ENCODE measurements at places on chromosomes 6 and 20.

- DNase-seq: no peak
Observed at GRCh38 chr6:56499095-56499494, 143.6 kb downstream of the DST start.

DNA sequence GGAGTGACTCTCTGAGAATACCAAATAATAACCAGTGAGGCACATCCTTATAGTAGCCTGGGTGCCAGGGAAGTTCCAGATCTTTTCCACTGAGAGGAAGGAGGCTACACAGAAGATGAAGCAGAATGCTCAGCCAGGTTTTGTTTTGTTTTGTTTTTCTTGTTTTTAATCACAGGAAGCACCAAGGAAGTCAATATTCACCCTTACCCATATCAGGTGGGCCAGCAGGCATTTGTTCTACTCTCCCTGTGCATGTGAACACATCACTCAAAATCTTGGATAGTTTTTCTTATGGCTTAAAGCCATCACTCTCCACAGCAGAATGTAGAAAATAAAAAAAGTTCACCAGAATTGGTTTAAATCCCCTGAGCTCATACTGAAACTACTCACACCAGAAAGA is 10.5 kb downstream of the SLC17A1 start:
- no peak for DNase-seq

- DNase-seq: no peak
Observed at GRCh38 chr6:18598551-18599264, 211.6 kb downstream of the RNF144B start.

DNA sequence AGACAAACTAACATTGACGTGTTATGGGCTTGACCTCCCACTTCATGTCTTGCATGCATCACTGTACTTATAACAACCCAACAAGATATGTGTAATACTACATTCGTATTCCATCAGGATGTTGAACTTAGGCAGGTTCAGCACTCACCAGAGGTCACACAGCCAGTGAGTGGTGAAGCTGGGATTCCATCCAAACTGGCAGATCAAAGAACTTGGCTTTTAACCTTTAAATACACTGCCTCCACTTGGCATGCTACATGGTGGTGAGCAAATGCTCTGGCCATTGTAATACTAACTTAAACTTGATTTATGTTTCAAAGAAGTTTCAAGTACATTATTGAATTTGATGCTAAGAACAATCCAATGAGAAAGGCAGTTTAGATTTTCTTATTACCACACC is 10.7 kb upstream of the HDDC2 start:
- no peak for DNase-seq

- no peak for DNase-seq
Observed at GRCh38 chr6:98639089-98639635, 195.2 kb upstream of the POU3F2 start.

DNA sequence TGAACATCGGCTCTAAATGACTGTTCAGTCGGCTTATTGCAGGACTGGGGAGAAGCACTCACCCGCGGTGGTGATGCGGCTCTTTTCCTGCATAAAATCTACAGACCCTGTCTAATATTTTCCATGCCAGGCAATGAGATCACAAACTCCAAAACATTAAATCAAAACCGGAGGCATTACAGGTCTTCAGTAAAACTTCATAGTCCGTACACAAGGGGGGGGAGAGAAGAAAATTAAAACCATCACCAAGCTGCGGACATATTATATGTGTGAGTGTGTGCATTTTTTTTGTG is 6.3 kb upstream of the PAX1 start:
- DNase-seq: no peak

- no peak for DNase-seq
Observed at GRCh38 chr20:1378735-1379125, 14.1 kb downstream of the FKBP1A start.

- DNase-seq: no peak
Observed at GRCh38 chr6:34912715-34913464, 23.8 kb downstream of the ANKS1A start.

DNA sequence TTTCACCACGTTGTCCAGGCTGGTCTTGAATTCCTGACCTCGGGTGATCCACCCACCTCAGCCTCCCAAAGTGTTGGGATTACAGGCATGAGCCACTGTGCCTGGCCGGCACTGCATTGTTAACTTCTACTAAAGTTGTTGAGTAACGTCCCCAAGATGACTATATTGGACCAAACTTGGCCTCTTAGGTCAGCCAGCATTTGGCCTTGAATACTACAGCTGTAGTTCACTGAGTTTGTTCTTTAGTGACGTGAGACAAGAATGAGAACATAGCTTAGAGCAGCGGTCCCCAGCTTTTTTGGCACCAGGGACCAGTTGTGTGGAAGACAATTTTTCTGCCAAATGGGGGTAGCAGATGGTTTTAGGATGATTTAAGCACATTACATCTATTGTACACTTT is 237.1 kb downstream of the TBC1D7 start:
- no peak for DNase-seq

GRCh38 chr6:111743862-111744692 is 129.2 kb downstream of the FYN start:
- DNase-seq: no peak

DNA sequence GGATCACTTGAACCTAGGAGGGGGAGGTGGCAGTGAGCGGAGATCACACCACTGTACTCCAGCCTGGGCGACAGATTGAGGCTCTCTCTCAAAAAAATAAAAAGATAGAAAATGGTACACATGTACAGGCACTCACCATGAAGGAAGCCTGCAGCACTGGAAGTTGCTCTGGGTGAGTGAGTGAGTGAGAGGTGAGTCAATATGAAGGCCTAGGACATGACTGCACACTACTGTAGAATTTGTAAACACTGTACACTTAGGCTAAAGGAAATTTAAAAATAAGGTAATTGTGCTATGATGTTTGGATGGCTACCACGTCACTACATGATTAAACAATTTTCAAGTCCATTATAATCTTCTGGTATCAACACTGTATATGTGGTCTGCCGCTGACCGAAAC is 216.2 kb downstream of the FOXC1 start:
- no peak for DNase-seq

DNA sequence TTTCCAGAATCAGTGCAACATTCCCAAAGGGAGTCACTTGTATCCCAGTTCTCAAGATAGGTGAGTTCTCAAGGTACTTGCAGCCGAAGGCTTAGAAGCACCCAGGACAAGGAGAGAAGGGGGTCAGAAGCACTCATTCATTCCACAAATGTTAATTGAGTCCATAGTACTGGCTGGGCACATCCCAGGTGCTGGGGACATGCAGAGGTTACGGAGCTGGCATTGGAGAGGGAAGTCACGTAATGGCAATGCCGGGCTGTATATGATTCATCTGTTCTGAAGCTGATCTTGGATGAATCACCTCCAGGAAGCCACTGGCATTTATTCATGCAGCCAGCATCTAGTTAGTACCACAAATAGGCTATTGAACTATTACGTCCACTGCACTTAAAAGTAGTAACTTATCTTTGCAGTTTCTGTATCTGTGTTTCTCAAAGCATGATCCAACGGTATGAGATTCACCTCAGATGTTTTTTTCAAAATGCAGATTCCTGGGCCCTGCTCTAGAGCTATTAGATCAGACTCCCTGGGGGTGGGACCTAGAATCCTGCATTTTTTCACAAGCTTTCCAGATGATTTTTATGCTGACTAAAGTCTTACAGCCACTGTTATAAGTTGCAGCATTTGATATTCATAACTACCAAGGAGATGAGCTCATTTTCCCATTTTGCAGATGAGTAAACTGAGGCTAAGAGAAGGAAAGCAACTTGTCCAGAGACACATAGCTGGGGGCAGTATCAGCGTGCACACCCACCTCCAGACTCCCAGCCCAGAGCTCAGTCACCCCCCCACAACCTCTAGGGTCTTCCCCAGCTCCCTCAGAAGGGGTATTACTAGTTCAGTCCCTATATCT is 44.1 kb upstream of the ID1 start:
- no peak for DNase-seq

GRCh38 chr6:96856856-96857255 is 19.6 kb upstream of the GPR63 start:
- no peak for DNase-seq

DNA sequence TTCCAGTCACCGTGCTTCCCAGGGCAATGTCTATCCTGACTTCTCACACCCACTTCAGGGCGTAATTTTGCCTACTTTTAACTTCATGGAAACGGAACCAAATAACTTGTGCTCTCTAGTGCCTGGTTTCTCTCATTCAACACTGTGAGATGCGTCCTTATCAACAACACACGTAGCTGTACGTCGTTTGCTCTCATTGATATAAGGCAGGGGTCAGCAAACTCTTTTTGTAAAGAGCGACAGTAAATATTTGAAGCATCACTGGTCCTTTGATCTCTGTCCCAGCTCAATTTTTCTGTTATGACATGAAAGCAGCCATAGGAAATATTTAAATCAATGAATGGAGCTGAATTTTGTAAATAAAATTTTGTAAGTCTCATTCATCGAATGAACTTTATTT is 239.3 kb upstream of the KCNG1 start:
- DNase-seq: no peak

- no peak for DNase-seq
Observed at GRCh38 chr20:46985250-46985649, 90.6 kb downstream of the EYA2 start.

- DNase-seq: no peak
Observed at GRCh38 chr6:151284012-151284411, 44.2 kb downstream of the AKAP12 start.

DNA sequence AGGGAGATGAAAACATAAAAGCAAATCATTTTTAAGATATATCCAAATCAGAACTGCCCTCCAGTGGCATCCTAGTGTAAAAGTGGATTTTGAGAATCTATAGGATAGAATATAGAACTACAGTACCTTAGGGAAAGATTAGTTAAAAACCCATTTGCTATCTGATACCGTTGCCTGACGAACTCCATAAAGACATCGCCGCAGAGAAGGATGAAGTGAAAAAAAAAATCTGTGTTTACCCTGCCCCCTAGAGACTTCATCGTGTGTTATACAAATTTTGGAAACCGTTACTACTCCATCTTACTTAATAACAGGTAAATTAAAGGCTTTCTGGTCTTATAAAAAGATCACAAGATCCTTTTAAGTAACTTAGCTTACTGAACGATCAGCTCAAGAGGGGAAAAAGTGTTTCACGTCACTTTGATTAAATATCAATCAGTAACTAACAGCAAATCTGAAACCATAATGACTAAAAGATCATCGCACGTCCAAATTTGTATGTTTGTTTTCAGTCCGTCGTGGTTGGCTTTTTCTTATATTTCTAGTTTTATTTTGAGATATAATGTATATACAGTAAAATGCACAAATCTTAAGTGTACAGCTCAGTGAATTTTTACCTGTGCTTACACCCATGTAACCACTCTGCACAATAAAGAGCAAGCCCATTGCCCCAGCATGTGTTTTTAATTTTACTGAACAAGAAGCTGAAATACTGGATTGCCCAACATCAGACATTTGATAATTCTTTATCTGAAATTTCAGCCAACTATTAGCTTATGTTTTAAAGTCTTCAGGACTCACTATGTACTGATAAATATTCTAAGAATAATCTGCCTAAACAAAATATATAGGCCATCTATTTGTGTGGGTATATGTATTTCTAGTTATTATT is 881 bp upstream of the MCM3 start:
- DNase-seq: no peak

- DNase-seq: no peak
Observed at GRCh38 chr6:116381000-116381399, 10.3 kb downstream of the DSE start.

DNA sequence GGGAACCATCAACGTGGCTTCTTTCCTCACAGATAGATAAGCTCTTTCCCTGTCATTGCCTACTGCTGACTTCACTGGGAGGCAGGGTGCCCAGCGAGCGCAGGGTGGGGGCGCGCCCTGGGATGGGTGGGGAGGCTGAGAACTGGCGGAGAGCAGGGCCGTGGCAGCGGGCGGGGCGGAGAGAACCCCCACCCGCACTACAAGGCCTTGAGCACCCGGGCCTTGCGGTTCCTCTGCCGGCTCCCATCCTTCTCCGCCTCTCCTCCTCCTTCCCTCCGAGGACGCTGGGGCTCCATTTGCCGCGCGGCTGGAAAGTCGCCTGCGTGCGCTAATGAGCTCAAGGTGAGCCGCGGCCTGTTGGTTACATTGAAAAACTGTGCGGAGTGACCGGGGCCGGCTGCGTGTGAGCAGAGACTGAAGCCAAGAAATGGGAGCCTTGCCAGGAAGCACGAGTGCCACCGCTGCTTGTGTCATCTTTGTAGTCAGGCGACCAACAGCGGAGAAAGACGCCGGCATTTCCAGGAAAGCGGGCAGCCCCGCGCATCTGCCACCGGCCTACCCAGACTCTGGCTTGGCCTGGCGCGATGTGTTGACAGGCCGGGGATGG is 963.5 kb upstream of the SLC35B3 start:
- no peak for DNase-seq

DNA sequence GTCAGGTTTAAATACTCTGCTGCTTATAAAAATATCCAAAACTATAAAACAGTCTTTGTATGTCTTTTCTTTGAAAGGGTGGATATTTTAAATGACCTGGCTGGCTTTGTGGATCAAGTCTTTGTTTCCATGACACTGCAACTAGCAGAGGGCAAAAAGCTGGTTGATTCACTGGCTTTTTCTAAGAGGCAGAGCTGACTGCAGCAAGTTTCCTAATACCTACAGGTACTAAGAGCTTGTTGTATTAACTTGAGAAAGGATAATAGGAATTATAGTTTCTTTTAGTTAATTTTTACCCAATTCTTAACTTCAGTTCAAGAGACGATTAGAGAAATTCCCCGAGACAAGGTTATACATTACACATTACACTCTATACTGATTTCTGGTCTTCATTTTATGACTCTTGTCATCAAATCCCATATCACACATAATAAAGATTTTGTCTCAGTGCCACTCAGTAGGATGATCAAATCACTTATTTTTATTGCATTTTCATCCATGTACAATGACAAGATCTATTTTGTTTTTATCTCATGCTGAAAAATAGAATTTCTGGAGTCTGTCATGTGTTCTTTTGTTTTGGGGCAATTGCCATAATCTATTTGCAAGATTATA is 120.1 kb upstream of the RIMS1 start:
- DNase-seq: no peak

GRCh38 chr6:30206799-30207618 is 6.2 kb downstream of the TRIM26 start:
- DNase-seq: no peak

GRCh38 chr20:9447182-9447581 is 67.2 kb upstream of the LAMP5 start:
- no peak for DNase-seq

GRCh38 chr20:63628246-63628975 is 1.5 kb upstream of the GMEB2 start:
- no peak for DNase-seq

DNA sequence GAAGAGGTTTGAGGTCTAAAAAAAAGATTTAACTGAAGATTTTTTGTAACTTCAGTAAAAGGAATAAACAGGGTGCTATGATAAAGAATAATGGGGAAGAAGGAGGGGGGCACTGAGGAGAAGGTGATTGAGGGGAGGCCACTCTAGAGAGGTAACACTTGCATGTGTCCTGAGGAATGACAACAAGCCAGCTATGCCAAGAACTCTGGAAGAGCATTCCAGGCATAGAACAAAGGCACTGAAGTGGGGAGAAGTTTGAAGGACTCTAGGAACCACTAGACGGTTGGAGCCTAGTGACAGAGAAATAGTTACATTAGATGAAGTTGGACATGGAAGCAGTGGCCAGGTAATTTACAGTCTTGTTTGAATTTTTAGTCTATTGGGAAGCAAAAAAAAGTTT is 10.8 kb upstream of the SF3B5 start:
- no peak for DNase-seq

All from stimulated activated CD8-positive, alpha-beta memory T cell treated with anti-CD3 and anti-CD28 coated beads, Interleukin-7, amount 100 ng/mL, for 1 hour (primary cell).